CD4-positive, alpha-beta T cell (primary cell): ENCODE measurements at places on chromosomes 6 and 20. TPM values are rescaled to one million over a fixed set of nuclear protein-coding genes. Genes with fewer than 3 reads are reported as not detected.

TENT5A gene
- total RNA-seq = 6.3 TPM

RIPPLY2 gene
- total RNA-seq = not detected

RUNX2 gene
- total RNA-seq = 17.5 TPM

ENPP4 gene
- total RNA-seq = 3.7 TPM

SALL4 gene
- 0.05 TPM for total RNA-seq

DNA sequence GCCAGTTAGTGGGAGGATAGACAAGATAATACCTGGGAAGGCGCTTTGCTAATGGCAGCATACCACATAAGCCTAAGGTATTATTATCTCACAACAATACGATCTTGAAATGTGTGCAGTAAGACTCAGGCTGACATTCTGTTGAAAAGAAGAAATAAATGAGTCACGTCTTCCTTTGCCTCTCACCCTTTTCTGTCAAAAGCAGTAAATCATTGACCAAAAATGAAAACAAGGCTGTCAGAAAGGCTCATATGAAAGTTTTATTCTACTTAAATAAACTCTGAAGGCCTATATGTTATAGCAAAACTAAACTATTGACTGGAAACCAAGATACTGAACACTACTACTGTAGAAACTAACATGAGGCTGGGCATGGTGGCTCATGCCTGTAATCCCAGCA, 43.1 kb upstream of the IL20RA start:
- no peak for DNase-seq
- H3K36me3 ChIP-seq = no peaks in the 10 kb centered on the region
- no peaks in the 10 kb centered on the region for H3K4me1 ChIP-seq
- H3K27me3 ChIP-seq = no peaks in the 10 kb centered on the region
- H3K27ac ChIP-seq = no peak overlapping the region
- H3K4me3 ChIP-seq = no peak overlapping the region

DNA sequence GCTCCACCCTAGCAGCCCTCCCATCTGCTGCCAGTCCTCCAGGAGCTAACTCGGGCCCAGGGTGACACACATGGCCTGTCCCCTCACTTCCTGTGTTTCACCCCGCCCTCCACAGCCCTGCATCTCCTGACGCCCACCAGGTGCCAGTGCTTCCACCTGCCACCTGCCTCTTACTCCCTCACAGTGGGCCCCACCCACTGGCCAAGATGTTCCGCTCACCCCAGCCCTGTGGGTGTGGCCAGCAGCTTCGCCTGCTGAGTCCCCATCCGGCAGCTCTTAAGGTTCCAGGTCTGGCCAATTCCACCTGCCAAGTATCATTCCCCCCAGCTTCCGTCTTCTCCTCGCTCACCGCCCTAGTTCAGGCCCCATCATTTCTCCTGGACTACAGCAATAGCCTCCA, 184.1 kb downstream of the MBOAT1 start:
- no peak overlapping the region for H3K27ac ChIP-seq
- no peaks in the 10 kb centered on the region for H3K36me3 ChIP-seq
- DNase-seq = no peak

DNA sequence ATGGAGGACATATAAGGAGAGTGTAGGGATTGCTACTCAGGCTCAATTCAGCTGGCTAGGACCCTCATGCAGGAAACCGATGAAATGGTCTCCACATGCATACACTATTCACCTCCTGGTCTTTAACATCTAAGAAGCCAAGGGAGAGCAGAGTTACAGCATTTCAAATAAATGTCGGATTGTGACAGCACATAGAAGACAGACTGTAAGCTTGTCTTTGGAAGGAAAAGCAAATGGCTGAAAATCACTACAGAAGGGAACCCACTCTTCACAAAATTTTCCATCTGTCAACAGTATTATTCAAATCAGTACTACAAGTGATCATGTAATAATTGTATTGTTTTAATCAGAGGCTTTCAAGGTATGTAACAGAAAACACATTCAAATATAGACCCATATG, 72.9 kb downstream of the ATG5 start:
- H3K4me3 ChIP-seq = no peak overlapping the region
- no peaks in the 10 kb centered on the region for H3K27me3 ChIP-seq
- peaks cover 6% of the 10 kb centered on the region for H3K36me3 ChIP-seq
- no peaks in the 10 kb centered on the region for H3K4me1 ChIP-seq
- no peak overlapping the region for H3K27ac ChIP-seq

- no peak for DNase-seq
- H3K36me3 ChIP-seq = no peaks in the 10 kb centered on the region
- H3K27ac ChIP-seq = no peak overlapping the region
- peaks cover 3% of the 10 kb centered on the region for H3K4me1 ChIP-seq
- no peaks in the 10 kb centered on the region for H3K27me3 ChIP-seq
Measured at GRCh38 chr6:14231501-14232280, 114.1 kb downstream of the CD83 start.

DNA sequence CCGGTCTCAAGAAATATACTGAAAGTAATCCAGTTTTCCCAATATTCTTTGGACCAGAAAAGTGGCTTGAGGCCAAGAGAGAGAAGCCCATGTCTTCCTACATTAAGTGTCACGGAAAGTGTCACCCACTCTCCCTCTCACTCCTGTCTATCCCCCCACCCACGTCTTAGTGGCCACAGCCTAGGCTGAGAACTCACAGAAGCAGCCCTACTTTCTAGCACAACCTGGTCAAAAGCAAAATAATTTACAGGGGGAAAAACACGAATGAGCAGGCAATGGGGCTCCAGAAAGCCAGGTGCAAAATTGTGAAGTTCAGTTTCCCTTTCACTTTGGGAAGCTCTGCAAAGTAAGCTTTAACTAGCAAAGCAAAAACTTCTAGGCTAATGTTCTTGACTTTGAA, 118.0 kb downstream of the OPRM1 start:
- peak overlapping the region; percentile 44 for H3K4me3 ChIP-seq
- peaks cover 15% of the 10 kb centered on the region for H3K36me3 ChIP-seq
- H3K27me3 ChIP-seq = no peaks in the 10 kb centered on the region

DNA sequence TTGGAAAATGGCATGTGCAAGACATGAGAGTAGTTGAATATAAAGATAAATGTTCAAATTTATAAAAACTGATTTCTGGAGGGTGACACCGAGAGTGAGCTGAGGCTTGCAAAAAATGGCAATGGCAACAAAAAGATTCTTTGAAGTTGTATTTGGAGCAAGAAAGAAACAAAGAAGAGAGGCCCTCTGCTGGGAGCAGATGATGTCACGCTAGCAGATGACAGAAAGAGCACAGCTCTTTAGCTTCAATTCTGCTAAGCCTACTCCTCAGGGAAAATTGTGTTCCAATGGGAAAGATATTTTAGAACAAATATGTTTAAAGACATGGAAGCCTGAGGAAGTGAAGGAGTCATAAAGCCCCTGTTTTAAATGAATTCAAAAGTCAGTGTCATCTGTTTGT, 125.3 kb upstream of the NOX3 start:
- no peak overlapping the region for H3K4me3 ChIP-seq
- H3K27ac ChIP-seq = no peak overlapping the region
- no peaks in the 10 kb centered on the region for H3K27me3 ChIP-seq
- no peaks in the 10 kb centered on the region for H3K36me3 ChIP-seq
- no peaks in the 10 kb centered on the region for H3K4me1 ChIP-seq

GRCh38 chr20:63049561-63050221, 42.9 kb upstream of the BHLHE23 start:
- no peaks in the 10 kb centered on the region for H3K4me1 ChIP-seq
- no peak for DNase-seq
- no peak overlapping the region for H3K4me3 ChIP-seq
- no peaks in the 10 kb centered on the region for H3K36me3 ChIP-seq
- H3K27ac ChIP-seq = no peak overlapping the region

- DNase-seq = no peak
- no peaks in the 10 kb centered on the region for H3K27me3 ChIP-seq
- no peak overlapping the region for H3K4me3 ChIP-seq
- no peaks in the 10 kb centered on the region for H3K36me3 ChIP-seq
- no peak overlapping the region for H3K27ac ChIP-seq
Measured at GRCh38 chr6:2866171-2866846, 24.6 kb upstream of the SERPINB1 start.

DNA sequence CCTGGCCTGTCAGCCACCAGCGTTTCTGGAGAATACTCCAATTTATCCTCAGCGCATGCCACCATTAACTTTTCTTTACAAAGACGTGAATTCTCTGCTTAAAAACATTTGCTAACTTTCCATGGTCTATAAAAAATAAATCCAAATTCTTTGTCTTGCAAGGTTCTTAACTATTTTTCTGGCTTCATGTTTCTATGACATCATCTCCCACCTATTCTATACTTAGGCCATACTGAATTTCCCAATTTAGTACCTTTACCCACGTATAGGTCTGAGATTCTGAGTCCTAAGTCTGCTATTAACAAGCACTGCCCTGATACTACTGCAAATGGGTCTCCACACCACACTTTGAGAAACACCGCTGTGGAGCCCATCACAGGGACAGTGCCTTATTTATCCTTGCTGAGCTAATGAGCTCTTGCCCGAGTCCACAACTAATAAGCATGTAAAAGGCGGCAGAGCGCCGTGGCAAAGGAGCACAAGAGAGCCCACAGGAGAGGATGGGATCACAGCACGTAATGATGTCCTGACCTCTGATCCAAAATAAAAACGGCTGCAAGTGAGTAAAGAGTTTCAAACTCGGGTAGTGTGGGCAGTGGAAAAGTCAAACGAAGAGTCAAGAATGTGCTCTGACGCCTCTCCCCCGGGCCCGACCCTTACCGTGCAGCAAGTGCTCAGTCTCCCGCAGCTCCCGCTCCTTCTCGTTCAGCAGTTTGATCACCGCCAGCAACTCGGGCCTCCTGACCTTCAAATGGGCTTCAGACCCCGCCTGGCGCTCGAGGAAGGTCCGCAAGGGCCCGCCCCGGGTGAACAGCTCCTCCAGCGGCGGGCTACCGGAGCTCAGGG, 519 bp downstream of the MTRF1L start:
- peak overlapping the region; percentile 61 for H3K4me3 ChIP-seq
- H3K4me1 ChIP-seq = peaks cover 21% of the 10 kb centered on the region
- peaks cover 11% of the 10 kb centered on the region for H3K36me3 ChIP-seq
- H3K27ac ChIP-seq = peak overlapping the region; percentile 88
- DNase-seq = no peak
- no peaks in the 10 kb centered on the region for H3K27me3 ChIP-seq

GRCh38 chr20:38275815-38276550, 15.4 kb upstream of the KIAA1755 start:
- H3K4me3 ChIP-seq = no peak overlapping the region
- no peaks in the 10 kb centered on the region for H3K27me3 ChIP-seq
- H3K4me1 ChIP-seq = no peaks in the 10 kb centered on the region
- no peak overlapping the region for H3K27ac ChIP-seq
- DNase-seq = no peak
- no peaks in the 10 kb centered on the region for H3K36me3 ChIP-seq

DNA sequence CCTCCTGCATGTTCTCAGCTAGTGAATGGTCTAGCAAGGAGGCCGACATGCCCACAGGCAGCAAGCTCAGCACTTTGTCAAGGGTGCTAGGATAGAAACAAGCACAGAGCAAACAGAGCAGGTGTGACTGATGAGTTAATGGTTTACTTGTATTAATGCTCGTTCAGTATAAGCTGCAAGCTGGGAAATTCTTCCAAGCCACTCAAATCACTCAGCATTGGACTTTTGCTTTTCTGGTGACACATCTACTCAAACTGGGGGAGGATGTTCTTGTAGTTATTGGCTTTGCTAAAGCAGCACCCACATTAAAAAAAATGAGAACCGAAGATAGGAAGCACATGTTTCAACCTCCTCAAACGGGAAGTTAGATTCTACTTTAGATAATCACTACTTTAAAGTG, 43.1 kb upstream of the NEDD9 start:
- H3K27me3 ChIP-seq = no peaks in the 10 kb centered on the region
- peaks cover 21% of the 10 kb centered on the region for H3K36me3 ChIP-seq
- H3K27ac ChIP-seq = no peak overlapping the region
- no peak overlapping the region for H3K4me3 ChIP-seq
- DNase-seq = peak; percentile 54

DNA sequence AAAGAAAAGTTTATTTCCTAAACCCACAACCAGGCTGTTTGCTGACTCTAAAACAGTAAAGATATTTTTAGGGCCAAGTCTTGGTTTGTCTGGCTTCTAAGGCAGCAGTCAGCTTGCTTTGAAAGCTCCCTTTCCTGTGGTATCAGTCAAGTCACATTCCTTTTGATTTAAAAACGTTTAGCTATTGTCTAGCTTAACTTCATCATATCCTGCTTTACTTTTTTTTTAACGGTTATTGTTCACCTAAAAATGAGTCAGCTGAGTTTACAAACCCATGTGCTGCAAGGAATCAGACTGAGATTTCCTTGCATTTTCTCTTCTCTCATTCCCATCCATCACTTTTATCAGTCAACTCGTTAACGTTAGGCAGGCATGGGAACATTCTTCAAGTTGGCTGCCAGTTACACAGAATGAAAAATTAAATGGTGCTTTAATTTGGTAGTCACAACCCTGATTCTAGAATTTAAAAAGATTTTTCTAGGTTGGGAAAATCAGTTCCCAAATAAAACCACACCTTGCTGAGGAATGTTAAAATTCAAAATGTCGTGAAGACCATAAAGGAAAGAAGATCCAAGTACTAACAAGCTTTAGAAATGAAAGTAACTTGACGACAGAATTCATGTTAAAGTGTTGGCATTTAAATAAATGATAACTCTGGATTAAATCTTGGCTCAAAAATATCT, 45.9 kb downstream of the ELOVL5 start:
- H3K36me3 ChIP-seq = no peaks in the 10 kb centered on the region
- no peaks in the 10 kb centered on the region for H3K27me3 ChIP-seq
- peaks cover 60% of the 10 kb centered on the region for H3K4me1 ChIP-seq
- no peak for DNase-seq

DNA sequence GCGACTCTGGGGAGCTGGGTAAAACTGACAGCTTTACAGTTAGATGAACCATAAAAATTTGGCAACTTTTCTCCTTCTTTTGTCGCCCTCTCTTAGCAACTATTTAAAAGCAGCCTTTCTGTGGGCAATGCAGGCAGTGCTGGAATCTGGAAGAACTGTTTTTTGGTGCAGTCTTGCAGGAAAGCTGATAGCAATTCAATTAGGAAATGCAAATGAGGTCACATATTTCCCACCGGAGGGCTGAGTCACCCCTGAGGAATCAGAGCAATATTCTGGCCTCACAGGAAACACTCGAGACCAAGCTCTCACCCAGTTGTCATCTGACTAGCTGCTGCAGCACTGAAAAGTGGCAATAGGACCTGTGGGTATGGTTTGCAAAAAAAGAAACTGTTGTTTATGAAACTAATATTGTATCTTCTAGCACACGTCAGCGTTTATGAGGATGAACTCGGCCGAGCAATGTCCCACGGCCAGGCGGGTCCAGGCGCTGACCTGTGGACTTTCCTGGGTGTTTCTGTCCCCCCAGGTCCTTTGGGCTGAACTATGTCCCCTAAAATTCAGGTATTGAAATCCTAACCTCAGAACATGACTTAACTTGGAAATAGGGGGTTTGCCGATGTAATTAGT, 312.3 kb downstream of the TAF4 start:
- no peaks in the 10 kb centered on the region for H3K27me3 ChIP-seq
- DNase-seq = no peak
- no peaks in the 10 kb centered on the region for H3K36me3 ChIP-seq

DNA sequence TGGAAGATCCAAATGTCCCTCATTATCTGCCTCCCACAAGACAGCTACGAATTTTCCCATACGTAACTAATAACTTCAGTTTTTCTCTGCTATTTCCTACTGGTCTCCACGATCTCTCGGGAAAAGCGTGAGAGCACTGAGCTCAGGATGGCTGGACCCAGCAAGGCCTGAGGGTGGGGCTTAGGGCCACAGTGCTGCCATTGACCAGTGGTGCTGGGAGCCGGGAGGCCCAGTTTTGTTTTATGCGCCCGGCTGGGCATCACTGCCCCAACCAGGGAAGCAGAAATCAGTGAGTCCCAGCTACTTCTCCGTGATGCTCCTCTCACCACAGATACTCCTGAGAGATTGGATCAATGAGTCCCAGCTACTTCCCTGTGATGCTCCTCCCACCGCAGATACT, 238.4 kb downstream of the LY86 start:
- no peaks in the 10 kb centered on the region for H3K27me3 ChIP-seq
- H3K4me3 ChIP-seq = no peak overlapping the region
- H3K36me3 ChIP-seq = no peaks in the 10 kb centered on the region
- no peak for DNase-seq
- H3K27ac ChIP-seq = no peak overlapping the region
